Activated CD4-positive, alpha-beta T cell treated with anti-CD3 and anti-CD28 coated beads for 1 hour (primary cell): ENCODE measurements at places on chromosomes 3 and 15.

GRCh38 chr3:31079689-31080088 lies 185.2 kb upstream of the GADL1 start:
- no peak for DNase-seq

GRCh38 chr15:39692356-39693327 lies 90.0 kb downstream of the FSIP1 start:
- DNase-seq = no peak

- DNase-seq = no peak
Observed at GRCh38 chr3:148865049-148865448, at the start of gene CPA3. Gene CPA3 (plus strand): TSS chr3:148865296. CDS start chr3:148865308, 12 bp downstream.

DNA sequence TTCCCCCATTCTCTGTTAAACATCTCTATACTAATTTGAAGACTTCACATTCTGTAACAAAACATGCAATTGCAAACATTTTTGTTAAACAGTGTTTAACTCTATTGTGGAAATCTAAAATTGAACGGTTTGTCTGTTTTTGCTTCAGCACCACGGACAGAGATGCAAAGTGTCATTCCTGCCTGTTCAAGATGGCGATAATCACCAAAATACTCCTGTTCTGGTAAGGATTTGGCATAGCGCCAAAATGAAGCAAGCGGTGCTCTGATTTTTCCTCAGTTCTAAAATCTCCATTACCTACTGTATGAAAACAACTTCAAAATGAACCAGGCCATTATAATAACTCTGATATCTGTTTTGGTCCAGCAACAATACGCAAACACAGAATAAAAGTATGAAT lies 129.7 kb upstream of the TUSC7 start:
- no peak for DNase-seq

DNA sequence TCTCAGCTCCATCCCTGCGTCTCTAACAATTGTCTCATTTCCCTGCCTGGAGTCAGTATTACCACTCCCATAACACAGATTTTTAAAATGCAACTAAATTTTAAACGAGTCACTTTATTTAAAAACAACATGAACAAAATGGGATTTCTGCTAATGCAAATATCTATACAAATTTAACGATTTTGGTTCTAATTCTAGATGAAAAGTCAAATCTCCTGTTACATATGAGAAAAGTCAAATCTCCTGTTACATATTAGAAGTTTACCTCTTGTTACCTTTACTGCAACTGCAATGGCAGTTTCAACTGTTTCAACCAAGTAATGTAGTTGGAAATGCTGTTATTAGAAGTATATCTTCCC lies 578 bp upstream of the RPL39L start:
- DNase-seq = no peak

- no peak for DNase-seq
Observed at GRCh38 chr3:72227486-72228070, 442.6 kb upstream of the PROK2 start.

- DNase-seq = no peak
Observed at GRCh38 chr15:68387381-68388143, 44.4 kb downstream of the ITGA11 start.

- no peak for DNase-seq
Observed at GRCh38 chr15:35953424-35953823, 407.5 kb upstream of the DPH6 start.

DNA sequence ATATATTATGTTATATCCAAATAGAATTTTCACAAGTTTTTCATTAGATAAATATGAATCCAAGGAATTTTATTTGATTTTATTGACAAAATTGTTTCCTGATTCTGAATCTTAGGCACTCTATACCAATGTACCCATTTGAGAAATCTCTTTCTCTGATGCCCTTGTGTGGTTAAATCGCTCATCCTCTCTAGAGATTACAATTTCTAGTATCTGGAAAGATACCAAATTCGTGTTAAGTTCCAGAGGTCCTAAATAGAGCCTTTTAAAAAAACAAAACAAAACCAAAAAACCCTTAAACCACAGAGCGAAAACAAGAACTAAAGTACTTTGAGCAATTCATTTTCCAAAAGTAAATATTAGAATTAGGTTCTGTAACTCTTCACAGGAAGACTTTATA lies 20.0 kb downstream of the SATB1 start:
- DNase-seq = no peak

- no peak for DNase-seq
Observed at GRCh38 chr15:93451822-93452221, 362.8 kb upstream of the RGMA start.

DNA sequence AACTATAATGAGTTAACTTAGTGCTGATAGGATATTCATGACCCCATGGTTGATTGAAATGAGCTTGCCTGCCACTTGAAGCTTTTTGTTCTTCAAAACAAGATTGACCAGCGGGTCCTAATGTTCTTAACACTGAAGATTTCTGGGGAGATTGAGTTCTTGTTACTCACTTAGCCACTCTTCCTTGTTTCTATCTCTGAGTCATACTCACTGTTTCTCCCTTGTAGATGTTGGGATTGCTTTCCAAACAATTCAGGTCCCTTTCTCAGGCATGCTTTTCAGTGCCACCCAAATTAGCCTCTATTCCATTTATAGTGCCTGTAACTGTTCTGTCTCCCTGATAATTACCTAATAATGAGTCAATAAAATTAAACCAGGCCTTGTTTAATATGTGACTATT lies 517.0 kb downstream of the SQOR start:
- DNase-seq = no peak

DNA sequence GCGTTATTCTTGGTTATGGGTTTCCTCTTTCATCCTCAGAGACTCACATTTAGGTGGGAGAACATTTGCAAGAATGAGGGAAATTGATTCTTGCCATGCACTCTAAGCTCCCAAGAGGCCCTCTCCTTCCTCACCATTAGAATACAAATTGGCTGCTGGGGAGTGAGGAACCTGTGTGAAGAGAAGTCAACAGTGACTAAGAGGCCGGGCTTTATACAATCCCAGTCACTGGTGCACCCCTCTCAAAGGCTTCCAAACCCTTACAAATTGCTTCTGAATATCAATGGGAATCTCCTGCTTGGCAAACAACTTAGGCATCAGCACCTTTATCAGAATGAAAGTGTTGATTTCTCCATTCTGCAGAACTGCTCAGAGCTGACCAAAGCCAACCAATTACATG lies 16.5 kb upstream of the RGMA start:
- DNase-seq = no peak

GRCh38 chr15:48617619-48618018 lies 27.9 kb downstream of the FBN1 start:
- no peak for DNase-seq

GRCh38 chr15:100529556-100529955 lies 806 bp upstream of the CERS3 start:
- no peak for DNase-seq

- DNase-seq = no peak
Observed at GRCh38 chr3:151299006-151299405, 17.6 kb downstream of the GPR87 start.

GRCh38 chr15:34514251-34514670 lies 69.2 kb downstream of the GOLGA8B start:
- no peak for DNase-seq

DNA sequence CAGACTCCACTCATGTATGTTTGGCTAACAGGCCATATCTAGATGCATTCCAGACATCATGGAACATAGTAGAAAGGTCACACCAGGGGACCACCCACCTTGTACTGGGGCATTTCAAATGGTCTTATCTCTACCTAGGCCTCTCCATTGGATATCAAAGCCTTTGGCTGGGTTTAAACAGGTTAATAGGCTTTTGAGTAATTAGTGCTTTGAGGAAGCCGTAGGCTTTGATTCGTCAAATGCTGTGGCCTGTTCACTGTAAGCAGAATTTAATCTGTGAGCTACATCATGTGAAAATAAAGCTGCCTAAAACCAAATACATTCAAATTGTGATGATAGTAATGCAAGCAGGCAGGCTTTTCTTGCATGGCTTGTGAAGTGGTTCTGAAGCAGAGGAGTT lies 129.5 kb downstream of the ST8SIA2 start:
- DNase-seq = no peak

GRCh38 chr3:98791341-98792325 lies 28.5 kb downstream of the ST3GAL6 start:
- no peak for DNase-seq

DNA sequence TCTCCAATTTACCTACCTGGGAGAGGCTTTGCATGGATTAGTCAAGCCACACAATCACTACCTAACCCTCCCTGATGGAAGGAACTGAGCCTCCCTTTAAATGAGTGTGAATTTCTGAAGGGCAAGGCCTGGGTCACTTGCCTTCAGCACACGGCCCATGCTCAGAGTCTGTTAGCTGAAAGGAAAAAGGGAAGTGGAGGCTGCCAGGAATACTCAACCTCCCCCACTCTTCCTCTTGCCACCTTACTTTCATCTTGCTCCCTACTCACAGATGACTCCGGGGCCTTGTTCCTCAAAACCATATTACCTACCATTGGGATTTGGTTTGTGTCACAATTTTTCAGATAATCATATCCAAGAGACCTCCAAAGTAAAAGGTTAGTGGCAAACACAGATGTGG lies 220.0 kb downstream of the ABHD5 start:
- DNase-seq = no peak

GRCh38 chr15:79450648-79451047 lies 18.5 kb downstream of the MINAR1 start:
- DNase-seq = no peak

- no peak for DNase-seq
Observed at GRCh38 chr3:39971559-39972031, 162.2 kb downstream of the MYRIP start.

GRCh38 chr3:83807511-83807910 lies 1151.3 kb upstream of the CADM2 start:
- DNase-seq = no peak

DNA sequence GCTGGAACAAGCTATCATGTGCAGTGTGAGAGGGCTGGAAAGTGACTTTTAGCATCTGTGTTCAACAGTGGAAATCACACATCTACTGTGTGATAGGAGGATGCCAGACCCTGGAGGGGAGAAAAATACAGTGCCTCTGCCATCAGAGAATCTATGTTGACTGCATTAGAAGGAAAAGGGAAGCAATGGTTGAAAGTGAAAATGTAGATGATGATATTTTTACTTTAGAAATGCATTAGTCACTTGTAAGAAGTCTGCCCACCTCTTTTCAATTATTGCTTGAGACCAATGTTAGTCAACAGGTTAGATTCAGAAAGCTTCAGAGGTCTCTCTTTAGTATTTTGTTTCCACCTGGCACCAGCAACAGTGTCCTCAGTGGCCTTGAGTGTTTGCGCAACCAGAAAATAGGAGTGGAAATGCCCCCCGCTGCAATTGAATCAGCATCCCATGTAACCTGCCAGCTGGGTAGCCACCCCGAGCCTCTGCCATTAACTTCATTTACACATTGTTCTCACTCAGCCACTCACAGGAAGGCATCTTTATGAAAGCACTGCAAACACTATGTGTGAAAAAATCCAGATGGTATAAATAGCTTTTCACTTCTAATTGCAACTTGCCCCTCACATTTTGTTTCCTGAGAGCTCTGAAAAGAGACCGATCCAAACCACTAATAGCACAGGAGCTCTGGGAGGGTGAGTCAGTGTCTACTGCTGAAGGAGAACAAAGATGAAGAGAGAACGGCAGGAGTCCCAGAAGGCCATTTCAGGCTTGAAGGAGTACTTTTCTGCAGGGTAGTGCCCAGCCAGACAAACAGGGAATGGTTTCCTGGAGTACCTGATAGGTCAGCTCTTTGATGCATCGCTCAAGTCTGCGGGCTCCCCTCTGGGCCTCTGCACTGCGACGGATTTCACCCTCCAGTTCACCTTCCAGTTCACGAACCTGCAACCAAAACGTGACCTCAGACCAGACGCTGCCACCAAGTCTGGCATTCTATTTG lies 92.1 kb downstream of the HHLA2 start:
- no peak for DNase-seq

DNA sequence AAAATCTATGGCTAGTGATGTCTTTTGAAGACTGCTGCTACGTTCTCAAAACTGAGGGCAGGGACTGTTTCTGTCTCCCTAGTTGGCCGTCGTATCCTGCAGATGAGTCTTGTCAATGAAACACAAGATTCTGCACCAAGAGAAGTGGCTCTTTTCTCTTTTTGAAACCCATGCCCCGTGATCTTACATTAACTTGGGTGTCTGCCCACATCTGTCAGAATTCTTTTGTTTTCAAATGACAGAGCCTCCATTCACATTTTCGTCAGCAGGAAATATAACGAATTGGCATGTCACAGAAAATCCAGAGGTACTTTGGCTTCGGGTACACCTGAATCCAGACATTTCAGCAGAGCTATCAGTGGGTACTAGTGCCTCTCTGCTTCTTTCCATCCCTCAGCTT lies 331.3 kb upstream of the PROK2 start:
- DNase-seq = no peak

GRCh38 chr3:158134363-158134762 lies 24.5 kb downstream of the RSRC1 start:
- DNase-seq = no peak

- no peak for DNase-seq
Observed at GRCh38 chr3:174169736-174170135, 689.4 kb upstream of the NAALADL2 start.

- no peak for DNase-seq
Observed at GRCh38 chr15:89439764-89440163, 56.6 kb downstream of the RHCG start.
